ENCODE measurements at places on chromosomes 4 and X.
A peak's percentile ranks its signal among the peaks of the same experiment; 100 is the strongest.

- DNase-seq: no peak
Measured at GRCh38 chr4:185534511-185534865, 819 bp downstream of the PDLIM3 start.

DNA sequence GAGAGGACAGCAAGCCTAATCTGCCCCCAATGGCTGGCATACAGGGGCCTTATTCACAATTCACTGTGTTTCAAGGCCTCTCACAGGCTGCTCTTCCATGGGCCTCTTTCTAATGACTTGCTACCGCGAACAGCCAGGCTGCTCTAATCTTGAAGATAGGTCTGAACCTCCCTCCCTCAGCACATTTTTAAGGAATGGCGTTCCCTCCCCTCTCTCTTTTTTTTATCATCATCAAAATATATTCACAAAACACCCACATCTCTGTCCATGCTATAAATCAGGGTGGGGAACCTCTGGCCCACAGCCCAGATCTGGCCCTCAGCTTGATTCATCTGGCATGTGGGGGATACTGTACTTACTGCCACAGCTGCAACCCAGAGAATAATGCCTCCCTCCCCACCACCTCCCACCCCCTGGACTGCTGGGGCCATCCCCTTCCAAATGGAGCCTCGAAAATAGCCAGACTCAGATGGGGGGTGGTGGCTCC lies 76.2 kb upstream of the PLAC1 start:
- no peak for DNase-seq

GRCh38 chr4:56692576-56692975 lies 11.5 kb upstream of the HOPX start:
- DNase-seq: no peak

DNA sequence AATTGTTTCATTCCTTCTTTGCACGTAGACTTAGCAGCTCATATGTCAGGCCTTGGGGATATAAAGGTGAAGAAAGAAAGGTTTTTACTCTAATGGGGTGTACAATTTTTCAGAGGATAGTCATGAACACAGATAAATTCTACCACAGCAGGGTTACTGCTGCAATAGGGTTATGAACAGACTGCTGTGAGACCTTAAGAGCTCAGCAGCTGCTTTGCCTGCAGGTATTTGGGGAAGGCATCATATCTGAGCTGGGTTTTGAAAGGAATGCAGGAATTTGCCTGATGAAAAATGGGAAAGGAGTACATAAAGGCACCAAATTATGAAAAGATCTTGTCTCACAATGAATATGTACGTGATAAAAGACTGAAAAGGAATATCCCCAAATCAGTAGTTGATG lies 128.9 kb downstream of the CEP135 start:
- no peak for DNase-seq

DNA sequence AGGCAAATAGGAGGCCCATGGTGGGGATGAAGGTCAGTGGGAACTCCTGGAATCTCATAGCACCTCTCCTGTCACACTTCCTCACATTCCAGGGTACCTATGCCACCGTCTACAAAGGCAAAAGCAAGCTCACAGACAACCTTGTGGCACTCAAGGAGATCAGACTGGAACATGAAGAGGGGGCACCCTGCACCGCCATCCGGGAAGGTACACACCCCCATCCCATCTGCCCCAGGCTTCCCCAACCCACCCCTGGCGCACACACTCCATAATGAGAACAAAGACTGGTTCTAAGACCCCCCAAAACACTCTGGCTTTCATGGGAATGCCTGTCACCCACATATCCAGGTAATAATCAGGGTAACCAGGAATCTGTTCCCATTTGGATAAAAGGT lies 6.4 kb downstream of the CDK16 start:
- no peak for DNase-seq

DNA sequence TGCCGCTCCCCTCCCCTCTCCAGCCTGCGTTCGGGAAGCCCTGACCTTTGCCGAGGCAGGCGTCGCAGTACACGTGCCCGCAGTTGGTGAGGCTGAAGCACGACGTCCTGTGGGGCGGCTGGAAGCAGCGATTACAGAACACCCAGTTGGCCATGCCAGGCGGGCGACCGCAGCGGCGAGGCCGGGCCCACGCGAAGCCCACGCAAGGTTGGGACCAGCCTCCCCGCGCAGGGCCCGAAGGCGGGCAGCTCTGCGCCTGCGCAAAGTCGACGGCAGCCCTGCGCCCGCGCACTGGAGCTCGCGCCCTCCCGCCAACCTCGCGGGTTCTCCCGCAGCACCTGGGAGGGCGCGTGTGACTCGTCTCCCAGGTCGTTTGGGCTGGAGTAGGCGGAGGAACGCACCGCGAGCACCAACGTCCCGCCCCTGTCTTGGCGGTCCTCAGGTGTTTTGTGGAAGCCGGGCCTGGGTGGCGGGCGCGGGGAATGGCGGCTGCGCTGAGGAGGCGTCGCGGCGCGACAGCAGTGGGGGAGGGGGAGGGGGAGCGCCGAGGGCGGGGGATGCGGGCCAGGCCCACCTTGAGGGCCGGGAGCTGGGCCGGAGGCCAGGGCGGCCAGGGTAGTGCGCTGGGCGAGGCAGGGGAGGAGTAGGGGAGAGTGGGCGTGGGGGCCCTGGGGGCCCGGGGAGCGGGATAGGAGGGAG lies at the start of gene RNF212:
Gene RNF212 (minus strand): TSS at position 254 of the 699 bp plus-strand sequence. CDS start 100 bp downstream, at position 154.
- no peak for DNase-seq

DNA sequence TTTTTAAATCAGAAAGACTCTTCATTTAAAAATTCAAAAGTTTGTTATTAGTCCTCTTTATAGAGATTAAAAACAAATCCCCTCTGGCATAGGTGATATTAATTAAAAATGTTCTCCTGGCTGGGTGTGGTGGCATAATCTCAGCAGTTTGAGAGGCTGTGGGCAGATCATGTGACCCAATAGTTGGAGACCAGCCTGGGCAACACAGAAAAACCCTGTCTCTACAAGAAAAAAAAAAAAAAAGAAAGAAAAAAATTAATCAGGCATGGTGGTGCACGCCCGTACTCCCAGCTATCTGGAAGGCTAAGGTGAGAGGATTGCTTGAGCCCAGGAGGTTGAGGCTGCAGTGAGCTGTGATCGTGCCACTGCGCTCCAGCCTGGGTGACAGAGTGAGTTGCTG lies 38.9 kb downstream of the RASGEF1B start:
- DNase-seq: no peak

DNA sequence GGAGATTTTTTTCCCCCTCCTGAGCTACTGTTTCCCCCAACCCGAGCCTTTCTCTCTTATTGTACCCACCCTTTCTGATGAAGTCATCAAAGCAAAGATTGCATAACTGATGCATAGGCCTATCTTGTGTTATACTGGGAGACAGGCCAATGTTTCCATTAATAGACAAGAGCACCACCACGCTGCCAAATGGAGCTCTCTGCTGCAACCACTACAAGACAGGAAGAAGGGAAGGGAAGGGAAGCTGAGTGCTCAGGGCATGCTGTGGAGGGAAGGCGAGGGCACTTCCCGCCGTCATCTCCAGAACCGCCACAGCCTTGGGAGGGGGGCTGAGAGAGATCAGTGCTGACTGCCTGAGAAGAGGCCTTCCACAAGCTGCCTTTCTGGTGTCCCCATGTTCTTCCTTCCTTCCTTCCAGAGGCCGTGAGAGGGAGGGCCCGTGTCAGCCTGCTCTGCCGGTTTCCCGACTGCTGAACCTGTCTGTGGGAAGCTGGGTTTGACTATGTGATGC lies 75.0 kb downstream of the MGST2 start:
- DNase-seq: no peak

DNA sequence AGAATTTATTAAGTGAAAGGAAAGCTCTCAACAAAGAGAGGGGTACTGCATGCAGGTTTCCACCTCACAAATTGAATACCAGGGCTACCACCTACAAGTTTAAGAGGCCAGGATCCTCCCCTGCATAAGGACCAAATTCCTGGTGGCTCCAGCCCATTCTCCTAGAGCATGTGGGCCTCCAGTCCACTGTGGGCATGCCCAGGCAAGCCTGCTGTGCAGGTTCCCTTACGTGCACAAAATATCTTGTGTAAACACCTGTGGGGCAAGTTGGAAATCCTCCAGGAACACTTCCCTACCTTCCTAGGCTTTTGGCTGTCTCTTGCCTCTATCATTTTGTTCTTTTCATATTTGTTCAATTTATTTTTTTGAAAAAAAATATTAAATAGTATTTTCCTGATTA lies 724.3 kb downstream of the ARAP2 start:
- DNase-seq: no peak

DNA sequence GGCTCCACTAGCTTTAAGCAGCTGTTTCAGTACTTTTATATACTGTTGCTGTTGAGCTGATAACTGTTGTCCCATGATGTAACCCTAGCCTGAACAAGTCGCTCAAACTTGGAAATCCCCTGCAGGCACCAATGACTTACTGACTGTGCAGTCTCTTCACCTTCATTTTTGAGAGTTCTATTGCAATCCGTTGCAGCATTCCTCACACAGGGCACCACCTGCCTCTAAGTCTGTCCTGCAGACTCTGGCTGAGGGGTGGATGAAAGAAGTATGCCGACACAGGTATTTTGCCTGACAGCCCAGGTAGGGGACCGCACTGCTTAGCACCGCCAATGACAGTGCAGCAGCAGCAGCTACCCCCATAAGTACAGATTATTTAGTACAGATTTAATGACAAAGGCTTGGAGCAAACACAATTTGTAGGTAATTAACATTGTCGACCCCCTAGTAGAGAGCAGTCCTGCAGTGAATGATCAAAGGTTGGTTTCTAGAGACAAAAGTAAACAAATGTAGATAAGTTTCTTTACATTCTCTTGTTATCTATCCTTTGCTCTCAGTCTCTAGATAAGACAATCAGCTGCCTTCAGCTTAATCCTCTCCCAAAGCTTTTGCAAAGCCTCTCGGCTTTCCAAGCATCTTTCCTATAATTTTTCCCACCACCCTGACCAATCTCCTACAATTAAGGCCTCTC lies 205.0 kb downstream of the PABPC4L start:
- DNase-seq: no peak

- DNase-seq: no peak
Measured at GRCh38 chr4:173057901-173058300, 110.7 kb upstream of the GALNT7 start.

- peak; percentile 69 for DNase-seq
Measured at GRCh38 chr4:74018771-74019170, 19.7 kb downstream of the CXCL3 start.

- no peak for DNase-seq
Measured at GRCh38 chr4:101348367-101348827, 1.1 kb upstream of the PPP3CA start.

GRCh38 chr4:142925161-142925560 lies 79.1 kb upstream of the INPP4B start:
- DNase-seq: no peak

GRCh38 chrX:149515954-149516602 lies 11.0 kb upstream of the IDS start:
- DNase-seq: no peak

- no peak for DNase-seq
Measured at GRCh38 chrX:72735561-72735960, 21.5 kb upstream of the PHKA1 start.

DNA sequence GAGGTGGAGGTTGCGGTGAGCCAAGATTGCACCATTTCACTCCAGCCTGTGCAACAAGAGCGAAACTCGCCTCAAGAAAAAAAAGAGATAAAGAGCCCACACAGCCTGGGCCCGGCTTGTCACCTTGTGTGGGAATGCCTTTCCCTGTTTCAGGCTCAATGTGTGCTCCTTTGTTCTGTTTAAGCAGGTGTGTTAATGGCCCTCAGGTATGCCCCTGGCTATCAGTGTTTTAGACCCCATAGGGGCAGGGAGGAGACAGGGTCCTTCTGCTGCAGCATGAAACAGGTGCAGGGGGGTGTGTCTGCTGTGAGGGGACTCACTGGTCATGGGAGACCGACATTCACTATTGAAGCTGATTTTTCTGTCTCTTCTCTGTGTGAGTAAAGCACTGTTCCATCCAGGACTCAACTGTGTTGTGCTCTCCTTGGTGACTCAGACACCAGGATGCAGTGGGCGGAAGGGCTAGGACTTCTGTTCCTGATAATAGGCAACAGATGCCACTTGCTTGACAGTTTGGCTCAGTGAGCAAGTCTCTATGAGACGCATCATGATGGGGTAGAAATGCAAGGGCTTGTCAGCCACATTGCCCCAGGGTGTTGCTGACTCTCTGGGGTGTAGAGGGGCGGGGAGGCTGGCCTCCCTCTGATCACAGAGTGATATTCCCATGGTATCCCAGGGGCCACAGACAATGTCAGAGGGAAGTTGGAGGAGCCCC lies 15.6 kb upstream of the LAP3 start:
- no peak for DNase-seq

GRCh38 chr4:48258845-48259397 lies 10.7 kb downstream of the TEC start:
- DNase-seq: no peak

DNA sequence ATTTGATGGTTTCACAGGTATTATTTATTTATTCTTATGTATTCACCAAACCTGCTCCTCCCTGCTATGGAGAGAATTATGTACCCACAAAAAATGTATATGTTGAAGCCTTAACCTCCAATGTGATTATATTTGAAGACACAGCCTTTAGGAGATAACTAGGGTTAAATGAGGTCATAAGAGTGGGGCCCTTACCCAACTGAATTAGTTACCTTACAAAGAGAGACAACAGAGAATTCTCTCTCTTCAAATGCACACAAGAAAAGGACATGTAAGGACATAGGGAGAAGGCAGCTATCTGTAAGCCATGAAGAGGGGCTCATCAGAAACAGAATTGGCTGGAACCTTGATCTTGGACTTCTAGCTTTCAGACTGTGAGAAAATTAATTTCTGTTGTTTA lies 44.0 kb downstream of the ZGRF1 start:
- no peak for DNase-seq

GRCh38 chr4:27023366-27023765 lies 162.7 kb downstream of the STIM2 start:
- DNase-seq: no peak

- DNase-seq: no peak
Measured at GRCh38 chr4:82761229-82761628, 37.4 kb downstream of the SCD5 start.

- DNase-seq: no peak
Measured at GRCh38 chrX:19569121-19569805, 54.0 kb upstream of the MAP3K15 start.

DNA sequence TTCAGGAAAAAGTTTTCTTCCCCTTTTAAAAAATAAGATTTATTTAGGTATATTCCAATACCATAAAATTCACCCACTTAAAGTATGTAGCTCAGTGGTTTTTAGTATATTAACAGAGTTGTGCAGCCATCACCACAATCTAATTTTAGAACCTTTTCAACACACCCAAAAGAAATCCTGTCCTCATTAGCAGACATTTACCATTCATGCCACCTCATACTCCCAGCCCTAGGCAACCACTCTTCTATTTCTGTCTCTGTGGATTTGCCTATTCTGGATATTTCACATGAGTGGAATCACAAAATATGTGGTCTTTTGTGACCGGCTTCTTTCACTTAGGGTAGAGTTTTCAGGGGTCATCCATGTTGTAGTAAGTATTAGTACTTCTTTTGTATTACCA lies 7.4 kb downstream of the ZNF81 start:
- DNase-seq: no peak

- no peak for DNase-seq
Measured at GRCh38 chr4:179441596-179441995, 1999.4 kb upstream of the AGA start.

GRCh38 chr4:9898596-9899305 lies 117.3 kb downstream of the DRD5 start:
- no peak for DNase-seq
